Astrocyte of the cerebellum (primary cell): ENCODE measurements at places on chromosomes 2 and 18.

DNA sequence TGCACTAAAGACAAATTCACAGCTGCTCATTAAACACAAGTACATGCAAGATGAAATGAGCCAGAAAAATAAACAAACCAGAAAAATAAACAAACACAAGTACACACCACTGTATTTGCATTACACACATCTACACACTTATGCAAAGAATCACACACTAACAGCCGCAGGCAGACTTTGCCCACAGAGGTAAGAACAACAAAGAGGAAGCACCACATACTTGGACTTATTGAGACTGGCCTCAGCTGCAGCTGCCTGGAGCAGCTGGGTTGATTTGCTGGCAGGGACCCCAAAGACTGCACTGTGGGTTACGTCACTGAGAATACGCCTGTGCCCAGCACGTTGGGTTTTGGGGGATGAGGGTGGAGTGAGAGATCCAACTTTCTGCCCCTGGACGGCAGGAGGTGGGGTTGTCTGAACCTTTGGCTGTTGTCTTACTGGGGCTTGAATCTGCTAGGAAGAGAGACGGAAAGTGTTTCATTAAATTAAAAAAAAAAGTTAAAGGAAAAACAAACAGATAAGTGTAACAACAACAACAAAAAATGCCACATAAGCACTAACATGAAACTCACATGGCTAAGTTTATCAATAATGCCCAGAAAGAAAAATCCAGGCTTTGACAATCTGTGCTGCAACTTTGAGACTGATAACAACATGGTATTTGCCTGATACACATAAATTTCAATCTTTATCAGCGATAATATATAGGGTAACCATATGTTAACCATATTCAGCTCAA is 71.9 kb upstream of the NFU1 start:
- no peak for DNase-seq

- DNase-seq, result no peak
These were observed 41.6 kb downstream of the PKDCC start for GRCh38 chr2:42089340-42089925.

- DNase-seq, result no peak
These were observed 80.5 kb downstream of the CTNNA2 start for GRCh38 chr2:79593237-79593867.

- DNase-seq, result no peak
These were observed 42.3 kb downstream of the RPRD1A start for GRCh38 chr18:36025025-36025424.

- no peak for DNase-seq
These were observed 1.1 kb downstream of the LDLRAD4 start for GRCh38 chr18:13219593-13220159.

DNA sequence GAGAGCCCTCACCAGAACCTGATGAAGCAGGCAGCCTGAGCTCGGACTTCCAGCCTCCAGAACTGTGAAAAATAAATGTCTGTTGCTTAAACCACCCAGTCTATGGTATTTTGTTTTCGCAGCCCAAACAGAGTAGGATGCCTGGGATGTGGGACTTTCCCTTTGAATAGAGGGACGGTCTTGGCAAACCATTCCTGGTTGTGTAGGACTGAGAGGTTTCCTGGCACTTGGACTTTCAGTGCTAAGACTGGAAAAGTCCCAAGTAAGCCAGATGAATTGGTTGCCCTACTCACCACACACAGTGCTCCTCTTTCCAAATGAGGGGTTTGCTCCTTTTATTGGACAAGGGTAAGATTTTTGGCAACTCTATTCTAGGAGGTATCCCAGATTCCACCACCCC is 46.8 kb upstream of the ACMSD start:
- DNase-seq, result no peak

DNA sequence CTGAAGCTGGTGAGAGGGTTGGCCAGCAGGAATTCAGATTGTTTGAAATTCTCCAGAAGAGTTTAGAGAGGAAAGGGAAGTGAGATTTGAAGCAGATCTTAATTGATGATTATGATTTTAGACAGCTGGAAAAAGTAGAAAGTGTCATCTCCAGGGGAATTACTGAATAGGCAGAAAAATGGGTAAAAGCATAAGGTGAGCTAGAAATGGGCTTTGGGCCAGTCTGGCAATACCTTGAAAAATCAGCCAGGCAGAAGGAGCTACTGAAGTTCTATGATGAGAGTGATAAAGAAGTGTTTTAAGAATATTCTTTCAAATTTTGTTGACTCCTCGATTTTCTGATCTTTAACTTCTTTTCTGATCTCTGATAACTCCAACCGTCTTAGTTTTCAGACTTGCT is 172.9 kb upstream of the CCDC150 start:
- DNase-seq, result no peak

- DNase-seq, result no peak
These were observed 30.0 kb downstream of the NGEF start for GRCh38 chr2:232982926-232983668.

GRCh38 chr2:177549171-177549570 is 156.6 kb downstream of the AGPS start:
- DNase-seq, result no peak

DNA sequence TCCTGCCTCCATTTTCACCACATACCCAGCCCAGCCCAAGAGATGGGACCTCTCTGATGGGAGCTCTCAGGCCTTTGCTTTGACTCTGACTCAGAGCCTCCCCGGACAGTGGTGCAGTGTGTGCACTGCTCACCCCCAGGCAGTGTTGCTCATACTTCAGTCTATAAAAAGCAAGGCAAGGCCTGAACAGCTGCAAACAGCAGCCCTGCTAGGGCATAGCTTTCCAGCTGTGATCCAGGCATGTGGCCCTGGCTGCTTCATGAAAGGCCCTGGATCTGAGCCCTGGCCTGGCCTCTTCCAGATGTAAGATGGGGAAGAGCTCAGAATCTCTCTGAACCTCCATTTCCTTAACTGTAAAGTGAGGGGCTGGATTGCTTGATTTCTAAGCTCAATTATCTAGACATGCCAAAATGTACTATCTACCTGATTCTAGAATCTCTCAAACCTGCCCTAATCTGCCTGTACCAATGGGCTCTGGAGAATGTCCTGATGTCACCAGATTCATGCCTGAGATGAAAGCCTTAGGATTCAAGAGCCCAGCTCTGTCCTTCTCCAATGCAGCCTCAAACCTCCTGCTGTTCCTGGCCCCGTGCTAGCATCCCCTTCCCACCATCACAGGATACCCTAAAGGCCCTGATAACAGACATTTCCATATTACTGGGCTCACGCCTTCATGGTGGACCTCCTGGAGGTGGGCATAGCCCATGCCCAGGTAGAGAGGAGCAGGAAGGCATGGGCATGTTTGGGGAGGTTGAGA is 206.9 kb downstream of the ARL4C start:
- DNase-seq, result no peak

GRCh38 chr18:51235009-51235789 is 37.7 kb upstream of the MEX3C start:
- no peak for DNase-seq

DNA sequence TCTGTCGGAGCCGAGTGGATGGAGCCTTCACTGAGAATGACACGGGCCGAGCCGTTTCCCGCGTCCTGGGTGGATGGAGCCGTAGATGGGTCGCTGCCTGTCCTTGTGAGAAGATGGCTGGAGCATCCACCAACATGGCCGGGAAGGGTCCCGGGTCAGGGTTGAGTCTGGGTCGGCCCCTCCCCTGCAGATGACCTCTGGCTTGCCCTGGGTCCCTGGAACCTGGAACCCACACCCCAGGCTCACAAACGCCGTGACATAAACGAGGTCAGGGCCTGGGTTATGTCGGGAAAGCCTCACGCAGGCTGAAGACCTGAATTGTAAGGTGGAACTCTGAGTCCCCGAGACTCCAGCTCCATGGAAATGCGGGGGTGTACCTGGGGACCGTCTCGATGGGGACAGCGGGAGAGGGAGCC is 94.9 kb downstream of the NFATC1 start:
- DNase-seq, result no peak
